Glutamatergic neuron (in vitro differentiated cells): ENCODE measurements at places on chromosomes 12 and 14. TPM values are rescaled to one million over a fixed set of nuclear protein-coding genes. Genes with fewer than 3 reads are reported as not detected.

Gene AQP6
- total RNA-seq, result 0.37 TPM

- no peaks in the 10 kb centered on the region for H3K27me3 ChIP-seq
- no peak overlapping the region for H3K4me3 ChIP-seq
- no peak for DNase-seq
Observed at GRCh38 chr14:83171761-83172160, 1638.1 kb upstream of the SEL1L start.

DNA sequence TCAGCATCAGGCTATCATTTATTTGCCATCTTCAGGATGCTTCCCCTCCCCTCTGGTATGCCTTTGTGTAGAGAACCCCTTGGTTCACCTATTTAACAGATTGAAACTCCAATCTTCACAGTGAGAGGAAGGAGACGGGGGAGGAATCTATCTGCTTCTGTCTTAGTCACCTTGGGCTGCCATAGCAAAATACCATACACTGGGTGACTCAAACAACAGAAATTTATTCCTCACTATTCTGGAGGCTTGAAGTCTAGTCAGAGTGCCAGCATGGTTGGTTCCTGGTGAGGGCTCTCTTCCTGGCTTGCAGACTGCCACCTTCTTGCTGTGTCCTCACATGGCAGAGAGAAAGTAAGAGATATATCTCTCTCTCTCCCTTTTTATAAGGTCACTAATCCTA, 13.5 kb upstream of the EML1 start:
- no peak for DNase-seq
- peaks cover 21% of the 10 kb centered on the region for H3K36me3 ChIP-seq
- peaks cover 9% of the 10 kb centered on the region for H3K4me1 ChIP-seq
- H3K27ac ChIP-seq, result no peak overlapping the region
- H3K27me3 ChIP-seq, result peaks cover 1% of the 10 kb centered on the region

GRCh38 chr14:92368001-92368400, 45.0 kb downstream of the SLC24A4 start:
- no peak overlapping the region for H3K4me3 ChIP-seq
- peaks cover 16% of the 10 kb centered on the region for H3K36me3 ChIP-seq
- H3K4me1 ChIP-seq, result peaks cover 14% of the 10 kb centered on the region
- H3K27me3 ChIP-seq, result peaks cover 10% of the 10 kb centered on the region
- no peak overlapping the region for H3K27ac ChIP-seq
- no peak for DNase-seq

DNA sequence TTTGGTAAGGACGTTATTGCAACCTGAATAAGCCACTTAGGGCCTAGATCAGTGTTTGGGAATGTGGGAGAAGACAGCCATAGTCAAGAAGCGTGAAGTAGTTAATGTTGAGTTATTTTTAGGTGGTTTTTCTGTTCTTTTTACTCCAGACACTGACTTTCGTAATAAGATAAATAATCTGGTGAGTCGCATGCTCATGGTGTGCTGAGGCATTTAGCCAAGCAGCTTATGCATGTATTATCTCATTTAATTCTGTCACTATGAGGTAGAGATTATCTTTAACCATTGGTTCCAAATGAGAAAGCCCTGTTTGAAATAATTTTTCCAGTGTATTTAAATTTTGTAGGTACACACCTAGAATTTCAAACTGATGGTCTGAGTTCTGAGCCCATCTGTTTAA, 67.3 kb downstream of the RCOR1 start:
- H3K27me3 ChIP-seq, result no peaks in the 10 kb centered on the region
- no peak overlapping the region for H3K27ac ChIP-seq
- peaks cover 3% of the 10 kb centered on the region for H3K4me1 ChIP-seq
- no peak for DNase-seq
- H3K4me3 ChIP-seq, result no peak overlapping the region
- no peaks in the 10 kb centered on the region for H3K36me3 ChIP-seq

- no peaks in the 10 kb centered on the region for H3K4me1 ChIP-seq
- no peaks in the 10 kb centered on the region for H3K36me3 ChIP-seq
- DNase-seq, result no peak
- no peaks in the 10 kb centered on the region for H3K27me3 ChIP-seq
- H3K27ac ChIP-seq, result no peak overlapping the region
- H3K4me3 ChIP-seq, result no peak overlapping the region
Observed at GRCh38 chr12:88802096-88802706, 221.9 kb upstream of the KITLG start.

DNA sequence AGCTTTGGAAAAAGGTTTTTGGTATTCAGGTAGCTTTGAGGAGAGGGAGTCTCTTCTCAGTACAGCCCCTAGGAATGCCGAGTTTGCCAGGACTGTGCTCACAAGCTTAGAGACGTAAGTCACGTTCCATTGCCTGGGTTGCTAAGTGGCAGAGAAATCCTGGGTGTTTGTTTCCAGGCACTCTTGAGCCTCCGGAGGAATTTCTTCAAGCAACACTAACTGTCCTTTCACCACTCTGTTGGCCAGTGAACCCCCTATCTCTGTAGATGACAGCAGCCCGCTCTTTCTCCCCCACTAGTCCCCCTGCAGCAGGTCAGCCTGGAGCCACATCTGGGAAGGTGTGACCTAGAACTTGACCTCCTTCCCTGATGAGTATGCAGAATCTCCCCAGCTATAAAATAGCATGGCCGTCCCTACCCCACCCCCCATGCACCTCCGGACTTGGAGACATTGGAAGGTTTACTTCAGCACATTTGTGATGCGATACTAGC, 162.7 kb downstream of the ZFP36L1 start:
- no peak overlapping the region for H3K4me3 ChIP-seq
- H3K27ac ChIP-seq, result no peak overlapping the region
- H3K27me3 ChIP-seq, result peaks cover 1% of the 10 kb centered on the region
- H3K36me3 ChIP-seq, result peaks cover 5% of the 10 kb centered on the region

DNA sequence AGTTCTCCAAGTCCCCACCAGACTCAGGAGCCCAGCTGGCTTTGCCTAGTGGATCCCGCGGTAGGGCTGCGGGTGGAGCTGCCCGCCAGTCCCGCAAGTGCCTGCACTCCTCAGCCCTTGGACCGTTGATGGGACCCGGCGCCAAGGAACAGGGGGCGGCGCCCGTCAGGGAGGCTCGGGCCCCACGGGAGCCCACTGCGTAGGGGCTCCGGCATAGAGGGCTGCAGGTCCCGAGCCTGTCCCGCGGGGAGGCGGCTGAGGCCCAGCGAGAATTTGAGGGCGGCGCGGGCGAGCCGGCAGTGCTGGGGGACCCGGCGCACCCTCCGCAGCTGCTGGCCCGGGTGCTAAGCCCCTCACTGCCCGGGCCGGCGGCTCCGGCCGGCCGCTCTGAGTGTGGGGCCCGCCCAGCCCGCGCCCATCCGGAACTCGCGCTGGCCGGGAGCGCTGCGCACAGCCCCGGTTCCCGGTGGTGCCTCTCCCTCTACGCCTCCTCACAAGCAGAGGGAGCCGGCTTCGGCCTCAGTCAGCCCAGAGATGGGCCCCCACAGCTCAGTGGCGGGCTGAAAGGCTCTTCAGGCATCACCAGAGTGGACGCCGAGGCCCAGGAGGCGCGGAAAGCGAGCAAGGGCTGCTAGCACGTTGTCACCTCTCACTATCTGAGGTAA, 452.4 kb upstream of the LRFN5 start:
- H3K4me1 ChIP-seq, result no peaks in the 10 kb centered on the region
- H3K27ac ChIP-seq, result no peak overlapping the region
- H3K36me3 ChIP-seq, result no peaks in the 10 kb centered on the region
- H3K4me3 ChIP-seq, result no peak overlapping the region
- no peaks in the 10 kb centered on the region for H3K27me3 ChIP-seq

Gene CLEC4D
- not detected for total RNA-seq

GRCh38 chr12:23168459-23168858, 543.5 kb downstream of the ETNK1 start:
- no peak for DNase-seq
- no peaks in the 10 kb centered on the region for H3K4me1 ChIP-seq
- H3K27me3 ChIP-seq, result no peaks in the 10 kb centered on the region
- no peak overlapping the region for H3K4me3 ChIP-seq
- H3K27ac ChIP-seq, result no peak overlapping the region
- H3K36me3 ChIP-seq, result no peaks in the 10 kb centered on the region

DNA sequence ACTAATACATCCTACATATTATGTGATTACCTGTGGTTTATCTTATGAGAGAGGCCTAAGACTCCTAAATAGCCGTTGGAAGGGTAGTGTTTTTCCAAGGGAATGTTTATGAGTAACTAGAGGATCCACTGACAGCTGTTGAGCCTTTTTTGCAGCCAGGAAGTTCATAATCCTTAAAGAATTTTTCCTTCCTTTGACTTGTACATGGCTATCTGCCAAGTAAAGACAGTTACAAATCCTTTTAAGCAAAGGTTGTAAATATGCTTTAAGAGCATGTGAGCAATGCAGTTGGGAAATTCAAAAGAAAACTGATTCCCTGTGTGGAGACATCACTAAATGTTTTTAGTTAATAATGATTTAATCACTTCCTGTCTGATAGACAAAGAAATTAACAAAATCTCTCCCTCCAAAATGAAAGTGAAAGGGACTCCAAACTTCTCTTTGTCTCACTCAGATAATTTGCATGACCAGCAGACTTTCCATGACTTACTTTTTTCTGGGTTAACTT, 333.8 kb downstream of the PDZRN4 start:
- H3K4me3 ChIP-seq, result no peak overlapping the region
- no peak overlapping the region for H3K27ac ChIP-seq
- H3K27me3 ChIP-seq, result no peaks in the 10 kb centered on the region
- no peak for DNase-seq
- no peaks in the 10 kb centered on the region for H3K36me3 ChIP-seq

Gene EGLN3
- total RNA-seq, result 1.9 TPM

DNA sequence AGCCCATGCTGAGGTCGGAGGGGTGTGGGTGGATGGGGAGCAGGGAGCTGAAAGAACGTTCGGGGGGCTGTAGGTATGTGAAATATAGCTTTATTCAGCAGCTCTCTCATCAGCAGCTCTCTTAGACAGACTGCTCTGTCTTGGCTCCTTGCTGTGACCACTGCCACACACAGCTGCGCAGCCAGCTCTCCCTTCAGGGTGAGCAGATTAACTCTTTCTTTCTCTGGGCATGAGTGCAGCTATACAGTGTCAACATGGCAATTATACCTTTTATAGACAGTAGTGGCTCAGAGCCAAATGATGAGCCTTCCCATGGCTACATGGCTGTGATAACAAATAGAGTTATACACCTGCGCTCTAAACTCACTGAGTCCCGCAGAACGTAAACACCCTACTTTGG, 137.7 kb upstream of the NEDD1 start:
- H3K4me1 ChIP-seq, result no peaks in the 10 kb centered on the region
- H3K36me3 ChIP-seq, result no peaks in the 10 kb centered on the region
- no peak for DNase-seq
- no peak overlapping the region for H3K27ac ChIP-seq
- no peak overlapping the region for H3K4me3 ChIP-seq

DNA sequence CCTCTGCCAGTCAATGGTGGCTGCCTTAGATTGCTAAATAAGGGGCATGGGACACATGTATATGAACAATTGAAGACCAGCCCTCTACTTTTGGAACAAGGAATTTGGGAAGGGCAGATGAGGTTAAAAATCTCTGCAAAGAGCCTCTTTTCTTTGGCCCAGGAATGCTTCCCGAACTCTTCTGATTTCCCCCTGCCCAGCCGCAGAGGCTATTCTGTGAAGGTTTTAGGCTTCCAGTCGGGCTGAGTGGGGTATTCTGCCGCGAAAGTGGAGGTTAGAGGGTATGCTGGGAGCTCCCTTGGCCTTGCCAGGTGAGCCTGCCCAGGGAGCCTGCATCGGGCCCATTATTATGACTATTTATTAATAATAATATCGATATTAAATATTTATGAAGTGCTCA, 1.2 kb downstream of the POU6F1 start:
- H3K4me3 ChIP-seq, result peak overlapping the region; percentile 64
- H3K4me1 ChIP-seq, result peaks cover 9% of the 10 kb centered on the region
- peaks cover 2% of the 10 kb centered on the region for H3K27me3 ChIP-seq
- no peaks in the 10 kb centered on the region for H3K36me3 ChIP-seq

DNA sequence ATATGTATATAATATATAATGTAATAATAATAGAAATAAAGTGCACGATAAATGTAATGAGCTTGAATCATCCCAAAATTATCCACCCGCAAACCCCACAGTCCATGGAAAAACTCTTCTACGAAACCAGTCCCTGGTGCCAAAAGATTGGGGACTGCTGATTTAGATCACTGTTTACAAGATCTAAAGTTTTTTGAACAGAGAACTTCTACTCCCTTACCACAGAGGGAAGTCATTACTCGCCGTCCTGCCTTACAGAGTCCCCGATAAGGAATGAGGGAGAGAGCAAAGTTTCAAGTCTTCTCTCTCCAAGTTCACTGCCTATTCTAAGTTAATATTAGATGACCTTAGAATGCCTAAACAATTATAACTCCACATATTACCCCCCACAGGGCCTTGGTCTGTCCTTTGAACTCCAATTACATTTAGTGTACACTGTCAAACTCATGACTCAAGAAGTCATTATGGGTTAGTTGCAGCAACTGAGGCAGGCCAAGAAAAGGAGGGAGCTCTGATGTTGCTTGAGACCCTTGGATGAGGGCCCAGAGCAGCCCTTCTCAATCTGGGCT, 21.8 kb upstream of the DHRS4 start:
- no peaks in the 10 kb centered on the region for H3K4me1 ChIP-seq
- DNase-seq, result no peak
- H3K36me3 ChIP-seq, result peaks cover 5% of the 10 kb centered on the region
- no peak overlapping the region for H3K27ac ChIP-seq
- H3K4me3 ChIP-seq, result no peak overlapping the region
- H3K27me3 ChIP-seq, result peaks cover 8% of the 10 kb centered on the region

Gene SNW1
- 71.8 TPM for total RNA-seq

Gene FAM222A
- total RNA-seq, result 18.1 TPM
